Skeletal muscle cell (primary cell): ENCODE measurements at places on chromosomes 3 and 15.
A peak's percentile ranks its signal among the peaks of the same experiment; 100 is the strongest.

GRCh38 chr15:74901612-74902063 is 5.0 kb downstream of the FAM219B start:
- DNase-seq: no peak

DNA sequence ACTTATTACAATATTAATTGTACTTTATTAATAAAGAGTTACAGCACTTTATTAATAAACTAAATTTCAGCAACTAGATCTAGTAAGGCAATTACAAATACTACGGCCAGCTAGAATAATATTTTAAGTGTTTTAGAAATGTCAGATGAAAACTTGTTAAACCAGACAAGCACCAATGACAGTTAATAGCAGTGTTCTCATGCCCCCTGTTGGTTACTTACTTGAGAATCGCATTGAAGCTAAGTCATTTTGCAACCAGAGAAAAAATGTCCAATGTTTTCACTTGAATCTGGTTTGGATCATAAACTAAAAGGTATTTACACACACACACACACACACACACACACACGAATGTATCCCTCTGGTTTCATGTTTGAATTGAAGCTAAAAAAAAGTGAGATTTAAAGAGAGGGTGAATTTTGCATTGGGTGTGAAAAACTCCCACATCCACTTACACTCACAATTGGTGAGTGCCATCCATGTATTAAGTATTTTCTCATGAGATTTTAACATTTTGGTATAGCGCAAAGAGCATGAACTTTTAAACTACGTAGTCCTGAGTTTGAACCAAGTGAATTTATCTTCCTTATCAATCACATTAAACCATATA is 347.7 kb downstream of the ZBBX start:
- DNase-seq: peak; percentile 22

GRCh38 chr3:30984855-30985749 is 90.6 kb upstream of the GADL1 start:
- DNase-seq: no peak

DNA sequence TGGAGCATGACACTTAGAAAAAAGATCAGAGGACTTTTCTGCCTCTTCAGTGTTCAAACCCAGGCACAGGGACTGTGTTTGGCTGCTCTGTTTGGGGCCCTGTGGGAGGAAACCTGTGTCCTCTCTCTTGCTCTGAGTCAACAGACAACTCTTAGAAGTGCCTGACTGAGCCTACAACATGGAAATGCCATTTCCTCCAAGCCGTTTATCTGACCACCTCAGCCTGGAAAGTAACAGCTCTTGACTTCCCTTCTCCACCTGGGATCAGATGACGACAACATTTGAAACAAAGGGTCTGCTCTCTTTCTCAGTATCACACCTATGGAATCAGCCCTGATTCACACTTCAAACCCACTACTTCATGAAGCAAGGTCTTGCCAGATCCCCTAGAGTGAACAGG is 91.3 kb upstream of the CTDSPL start:
- DNase-seq: no peak

DNA sequence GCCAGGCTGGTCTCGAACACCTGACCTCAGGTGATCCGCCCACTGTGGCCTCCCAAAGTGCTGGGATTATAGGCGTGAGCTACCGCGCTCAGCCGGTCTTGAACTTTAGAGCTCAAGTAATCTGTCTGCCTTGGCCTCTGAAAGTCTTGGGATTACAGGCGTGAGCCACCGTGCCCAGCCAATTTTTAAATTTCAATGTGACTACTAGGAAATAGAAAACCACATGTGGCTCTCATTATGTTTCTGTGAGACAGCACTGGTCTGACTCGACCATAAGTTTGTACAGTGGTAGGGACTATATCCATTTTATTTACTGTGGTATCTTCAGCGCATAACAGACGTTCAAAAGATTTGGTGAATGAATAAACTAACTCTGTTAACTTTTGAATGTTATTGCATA is 9.1 kb downstream of the ZFAND6 start:
- no peak for DNase-seq

- no peak for DNase-seq
Measured at GRCh38 chr15:35080226-35080625, 4.9 kb downstream of the NANOGP8 start.

DNA sequence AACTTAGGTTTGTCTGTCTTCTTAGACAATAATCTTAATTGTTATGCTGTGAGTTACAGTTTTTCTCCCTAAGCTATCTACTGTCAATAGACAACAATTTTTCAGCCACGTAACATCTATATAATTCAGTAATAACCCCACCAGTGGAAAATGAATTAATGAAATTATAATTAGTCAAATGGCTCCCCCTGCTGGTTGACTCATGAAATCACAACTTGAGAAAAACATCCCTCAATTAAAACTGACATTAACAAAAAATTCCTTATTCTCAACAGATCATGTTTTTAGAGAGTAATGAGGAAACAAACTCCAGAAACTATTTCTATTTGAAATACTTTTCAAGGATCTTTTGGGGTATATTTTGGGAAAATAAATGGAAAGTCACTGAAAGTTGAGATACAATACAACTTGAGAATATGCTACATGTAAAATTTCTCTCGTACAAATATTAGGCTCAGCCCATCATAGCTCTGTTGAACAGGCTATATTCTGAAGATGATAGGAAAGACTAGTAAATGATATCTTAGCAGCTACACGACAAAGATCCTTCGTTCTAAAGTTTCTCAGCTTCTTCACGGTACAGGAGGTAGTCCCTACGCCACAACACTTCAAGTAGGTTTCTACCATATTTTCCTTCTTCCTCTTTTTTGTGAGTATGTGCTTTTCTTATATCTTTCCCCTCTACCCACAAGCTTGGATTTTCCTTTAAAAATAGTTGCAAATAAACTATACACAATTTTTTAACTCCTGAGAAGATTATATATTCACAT is 20.7 kb downstream of the PPP1R2 start:
- no peak for DNase-seq

- DNase-seq: peak; percentile 41
Measured at GRCh38 chr3:4656059-4656458, 162.9 kb downstream of the ITPR1 start.

DNA sequence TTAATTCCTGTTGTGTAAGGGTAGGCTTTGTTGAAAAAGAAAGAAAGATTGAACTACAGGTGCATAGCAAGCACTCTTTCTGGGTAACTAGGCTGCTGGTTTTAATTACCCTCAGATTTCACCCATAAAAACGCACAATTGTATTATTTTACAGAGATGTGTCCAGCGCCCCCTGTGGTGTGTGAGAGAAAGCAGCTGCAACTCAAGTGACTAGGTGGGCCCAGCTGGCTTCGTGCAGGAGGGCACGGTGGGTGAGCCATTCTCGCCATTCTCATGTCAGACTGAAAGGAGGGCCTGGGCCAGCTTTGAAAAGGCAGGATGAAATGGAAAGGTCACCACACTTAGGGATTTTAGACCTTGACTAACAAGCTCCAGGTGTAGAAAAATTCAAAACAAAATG is 122.6 kb downstream of the LRIG1 start:
- no peak for DNase-seq

GRCh38 chr15:87805117-87805820 is 451.3 kb downstream of the NTRK3 start:
- DNase-seq: no peak

GRCh38 chr15:60843482-60843881 is 364.5 kb upstream of the ICE2 start:
- no peak for DNase-seq

DNA sequence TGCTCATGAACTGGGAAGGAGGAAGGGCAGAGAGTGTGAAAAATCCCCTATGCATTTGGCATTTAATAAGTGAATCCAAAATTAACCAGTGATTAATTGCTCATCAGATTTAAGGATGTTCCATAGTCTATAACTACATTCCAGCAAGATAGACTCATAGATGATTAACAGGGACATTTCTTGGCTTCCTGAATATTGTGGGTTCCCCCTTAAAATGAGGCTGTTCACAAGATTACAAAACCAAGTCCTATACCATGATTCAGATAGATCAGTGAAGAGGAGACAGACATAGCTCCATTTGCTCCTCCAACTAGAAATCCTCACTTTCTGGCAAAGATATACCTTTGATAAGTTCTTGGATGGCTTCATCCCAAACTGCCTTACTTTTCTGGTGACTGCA is 15.4 kb downstream of the RASGRP1 start:
- no peak for DNase-seq

DNA sequence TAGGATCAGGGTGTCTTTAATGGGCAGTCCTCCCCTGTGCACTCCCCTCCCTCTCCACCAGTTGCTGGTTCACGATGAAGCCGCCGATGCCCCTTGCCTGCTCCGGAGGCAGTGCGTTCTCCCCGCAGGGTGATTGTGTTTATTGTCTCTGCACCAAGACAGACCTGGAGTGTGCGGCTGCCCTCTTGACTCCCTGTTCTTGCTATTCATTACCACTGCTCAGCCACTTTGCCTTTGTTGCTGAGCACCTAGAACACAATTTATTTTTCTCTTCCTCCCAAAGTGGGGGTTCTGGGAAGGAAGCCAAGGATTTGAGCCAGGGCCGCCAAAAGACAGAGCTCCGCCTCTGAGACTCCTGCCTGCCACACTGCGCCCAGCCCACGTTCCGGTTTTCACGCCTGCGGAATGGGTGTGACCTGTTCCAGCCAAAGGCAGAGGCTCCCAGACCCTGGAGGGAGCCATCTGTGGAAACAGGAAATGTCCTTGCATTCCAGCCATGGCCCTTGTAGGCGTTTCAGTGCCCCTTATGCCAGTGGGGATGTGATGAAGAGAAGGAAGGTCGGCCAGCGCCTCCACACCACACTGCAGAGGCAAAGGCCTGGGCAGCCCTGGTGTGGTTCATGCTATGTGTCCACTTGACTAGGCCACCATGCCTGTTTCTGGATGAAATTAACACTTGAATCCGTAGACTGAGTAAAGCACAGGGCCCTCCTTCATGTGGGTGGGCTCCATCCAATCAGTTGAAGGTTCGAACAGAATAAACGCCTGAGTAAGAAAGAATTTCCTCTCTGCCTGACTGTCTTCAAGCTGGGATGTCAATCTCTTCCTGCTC is 85.8 kb downstream of the HMG20A start:
- DNase-seq: no peak
